ENCODE measurements at places on chromosomes 7 and 10.

DNA sequence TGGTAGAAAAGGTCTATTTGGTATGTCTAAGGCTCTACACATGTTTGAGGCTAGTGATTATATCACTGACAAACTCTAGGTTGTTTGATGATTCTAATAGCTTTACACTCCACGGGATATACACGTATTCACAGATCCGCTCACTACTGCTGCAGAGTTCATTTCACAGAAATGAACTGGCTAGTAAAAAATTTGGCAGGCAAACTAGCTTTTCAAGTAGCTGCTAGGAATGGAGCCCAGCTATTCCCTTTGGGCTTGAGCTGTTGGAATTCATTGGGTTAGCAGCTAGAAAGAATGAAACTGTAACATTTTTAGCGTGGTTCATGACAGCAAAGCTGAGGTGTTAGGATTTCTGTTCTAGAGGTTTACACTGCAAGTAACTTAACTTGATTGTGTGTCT is 37.6 kb downstream of the R3HCC1L start:
- DNase-seq = no peak

DNA sequence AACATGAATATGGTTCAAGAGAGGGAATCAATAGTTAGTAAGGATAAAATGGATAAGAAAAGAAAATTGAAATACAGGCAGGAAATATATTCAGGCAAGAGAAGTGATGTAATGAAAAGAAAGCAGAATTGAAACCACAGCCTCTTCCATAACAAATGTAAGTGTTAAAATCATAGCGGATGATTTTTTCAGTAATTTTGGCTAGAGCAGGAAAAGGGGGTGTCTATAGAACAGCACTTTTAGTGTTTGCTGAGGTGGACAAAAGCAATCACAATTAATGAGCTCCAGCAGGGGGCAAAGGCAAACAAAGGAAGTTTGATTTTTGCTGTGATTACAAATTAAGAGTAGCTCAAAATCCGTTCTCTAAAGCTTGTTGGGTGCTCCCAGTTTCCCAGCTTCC is 79.0 kb downstream of the TRIL start:
- no peak for DNase-seq

- peak; percentile 63 for DNase-seq
Measured at GRCh38 chr7:142811154-142811737, 40.5 kb downstream of the PRSS2 start.

GRCh38 chr10:101451261-101451660 is 97.3 kb downstream of the BTRC start:
- peak; percentile 63 for DNase-seq

- DNase-seq = no peak
Measured at GRCh38 chr7:136868496-136869000, at the start of gene CHRM2. Gene CHRM2 (plus strand): TSS chr7:136868652. CDS start chr7:137014866, 146,214 bp downstream.

- no peak for DNase-seq
Measured at GRCh38 chr10:18606051-18606695, 45.2 kb downstream of the NSUN6 start.

DNA sequence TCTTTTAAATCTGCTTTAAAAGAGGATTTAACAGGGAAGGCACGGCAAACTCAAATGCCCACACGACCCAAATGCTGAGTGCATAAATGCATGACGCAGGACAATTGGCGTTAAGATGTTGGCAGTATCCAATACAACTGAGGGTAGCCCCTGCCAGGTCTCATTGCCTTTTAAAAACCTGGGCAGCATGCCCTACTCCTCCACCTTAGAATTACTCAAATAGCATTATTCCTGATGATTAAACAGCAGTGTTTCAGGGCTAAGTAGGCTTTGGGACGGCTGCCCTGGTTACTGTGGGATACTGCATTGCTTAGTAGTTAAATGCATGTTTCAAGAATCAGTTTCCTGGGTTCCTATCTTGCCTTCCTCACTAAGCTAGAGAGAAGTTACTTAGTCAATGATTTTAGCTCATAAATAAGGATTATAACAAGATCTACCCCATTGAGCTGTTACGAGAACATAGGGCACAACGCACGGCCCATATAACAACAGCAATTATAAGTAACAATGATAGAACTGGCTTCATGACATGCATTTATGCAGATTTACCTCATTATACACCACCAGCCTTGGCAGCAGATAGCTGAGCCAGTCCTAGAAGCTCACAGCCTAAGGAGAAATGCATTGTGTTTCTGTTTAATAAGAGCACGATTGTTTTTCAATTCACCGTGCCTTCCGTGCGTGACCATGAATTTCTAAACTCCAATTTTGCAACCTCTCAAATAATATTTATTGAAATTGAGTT is 7.9 kb downstream of the TUBAL3 start:
- DNase-seq = no peak

GRCh38 chr10:97796651-97797050 is 24.9 kb upstream of the SFRP5 start:
- no peak for DNase-seq

GRCh38 chr10:85548034-85548433 is 818.6 kb downstream of the GRID1 start:
- DNase-seq = peak; percentile 6

DNA sequence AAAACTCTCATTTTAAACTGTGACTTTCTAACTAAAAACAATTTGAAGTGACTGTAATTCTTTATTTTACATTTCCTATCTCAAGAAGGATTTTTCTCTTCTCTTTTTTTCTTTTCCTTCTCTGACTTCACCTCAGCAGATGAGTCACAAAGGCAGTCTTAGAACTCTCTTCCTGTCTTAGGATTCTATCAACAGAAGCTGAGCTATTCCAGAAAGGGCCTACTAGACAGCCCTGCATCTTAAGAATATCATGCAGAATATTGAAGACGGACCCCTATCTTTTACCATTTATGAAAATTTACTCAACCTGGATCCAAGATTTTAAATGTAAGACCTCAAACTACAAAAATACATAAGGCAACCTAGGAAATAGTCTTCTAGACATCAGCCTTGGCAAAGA is 365.7 kb upstream of the SEMA3C start:
- DNase-seq = no peak

DNA sequence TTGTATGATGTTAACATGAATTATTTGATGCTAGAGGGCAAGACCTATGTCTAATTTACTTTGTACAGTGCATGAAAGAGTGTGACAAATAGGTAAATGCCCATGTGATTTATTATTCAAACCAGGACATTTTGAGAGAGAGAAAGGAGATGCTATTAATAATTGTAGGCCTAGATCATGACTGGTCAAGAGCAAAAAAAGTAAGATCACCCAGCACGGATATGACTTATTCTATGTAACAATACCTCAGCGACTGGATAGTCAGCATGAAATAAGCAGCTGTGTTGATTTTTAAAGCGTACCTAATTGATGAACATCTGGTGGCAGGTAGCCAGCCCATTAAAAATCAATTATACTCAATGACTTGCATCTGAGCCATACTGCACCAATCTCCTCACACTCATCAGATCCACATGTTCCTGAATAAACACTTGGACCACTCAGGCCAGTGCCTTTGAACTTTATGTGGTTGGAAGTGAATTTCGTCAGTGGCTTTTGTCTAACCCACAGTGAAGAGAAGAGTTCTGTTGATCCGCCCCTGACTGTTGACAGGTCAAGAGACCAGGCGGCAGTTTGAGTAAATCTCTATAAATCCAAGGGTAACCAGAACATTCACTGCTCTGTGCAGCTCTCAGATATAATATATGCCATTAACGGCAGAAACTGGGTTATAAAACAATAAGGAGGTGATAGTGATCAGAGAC is 435.3 kb downstream of the MDFIC start:
- no peak for DNase-seq

- no peak for DNase-seq
Measured at GRCh38 chr7:36003343-36003742, 149.7 kb upstream of the EEPD1 start.

- no peak for DNase-seq
Measured at GRCh38 chr7:98922392-98923187, 44.3 kb downstream of the TRRAP start.

- no peak for DNase-seq
Measured at GRCh38 chr7:139762886-139763285, 14.9 kb downstream of the HIPK2 start.

GRCh38 chr10:15715619-15716227 is 4.0 kb downstream of the ITGA8 start:
- peak; percentile 12 for DNase-seq

GRCh38 chr10:133045556-133046389 is 42.0 kb upstream of the ADGRA1 start:
- DNase-seq = no peak

DNA sequence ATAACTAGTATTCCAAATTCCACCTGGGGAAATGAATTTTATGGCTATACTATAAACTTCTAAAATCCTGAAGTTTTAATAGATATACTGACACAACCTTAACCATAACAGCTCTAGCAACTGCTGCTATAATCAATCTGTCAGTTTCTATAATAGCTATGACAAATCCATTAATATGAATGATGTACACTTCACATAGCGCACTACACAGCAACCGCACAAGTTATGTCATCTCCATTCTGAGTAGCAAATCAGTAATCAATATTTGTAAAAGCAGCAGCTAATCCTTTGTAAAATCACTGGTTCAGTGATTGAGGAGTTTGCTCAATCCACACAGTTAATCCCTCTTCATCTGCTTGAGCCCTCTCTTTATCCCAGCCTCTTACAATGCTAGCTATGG is 105.3 kb downstream of the SKAP2 start:
- no peak for DNase-seq

GRCh38 chr10:96176985-96177384 is 46.9 kb downstream of the ZNF518A start:
- no peak for DNase-seq

- no peak for DNase-seq
Measured at GRCh38 chr7:77757589-77757988, 40.6 kb downstream of the TMEM60 start.

DNA sequence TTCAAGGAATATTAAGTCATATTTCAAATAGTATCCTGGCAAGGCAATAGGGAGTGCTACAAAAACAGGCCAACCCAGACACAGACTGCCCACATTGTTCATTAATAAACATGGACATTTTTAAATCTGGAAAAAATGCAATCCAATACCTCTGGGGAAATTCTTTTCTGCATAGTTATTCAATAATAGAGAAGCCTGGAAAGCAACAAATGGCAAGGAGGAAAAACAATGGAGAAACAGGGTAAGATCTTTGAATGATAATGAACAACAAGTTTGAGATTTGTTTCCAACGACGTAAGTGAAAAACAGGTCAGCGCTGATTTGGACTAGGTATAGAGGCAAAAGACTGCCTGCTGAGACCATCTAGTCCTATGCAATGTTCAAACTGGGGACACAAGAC is 44.7 kb upstream of the ZNF800 start:
- no peak for DNase-seq

DNA sequence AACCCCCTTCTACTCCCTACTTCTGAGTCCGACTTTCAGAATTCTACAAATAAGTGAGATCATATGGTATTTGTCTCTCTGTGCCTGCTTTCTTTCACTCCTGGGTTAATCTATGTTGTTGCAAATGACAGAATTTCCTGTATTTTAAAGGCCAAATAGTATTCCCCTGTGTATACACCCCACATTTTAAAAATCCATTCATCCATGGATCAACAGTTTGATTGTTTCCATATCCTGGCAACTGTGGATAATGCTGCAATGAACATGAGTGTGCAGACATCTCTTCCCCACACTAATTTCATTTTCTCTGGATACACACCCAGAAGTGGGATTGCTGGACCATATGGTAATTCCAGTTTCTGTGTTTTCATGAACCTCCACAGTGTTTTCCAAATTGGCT is 225.8 kb upstream of the TCERG1L start:
- no peak for DNase-seq

GRCh38 chr7:158778471-158778870 is 50.8 kb downstream of the ESYT2 start:
- DNase-seq = no peak

GRCh38 chr10:11631890-11632587 is 20.6 kb upstream of the USP6NL start:
- no peak for DNase-seq

DNA sequence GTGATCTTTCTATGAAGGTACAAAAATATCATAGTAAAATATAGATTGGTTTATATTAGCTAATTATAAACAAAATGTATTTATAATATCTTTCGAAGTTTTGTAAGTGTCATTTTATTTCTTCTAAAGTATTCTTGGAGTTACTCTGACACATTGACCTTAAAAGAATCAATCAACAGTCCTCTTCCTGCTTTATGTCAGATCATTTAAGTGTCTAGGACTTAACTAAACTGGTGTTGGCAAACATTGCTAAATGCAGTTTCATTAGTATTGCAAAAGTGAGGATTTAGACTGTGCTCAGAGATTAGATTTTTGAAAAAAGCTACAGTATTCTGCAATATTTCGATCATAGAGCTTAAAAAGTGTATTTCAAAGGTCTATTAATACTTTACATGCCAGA is 10.3 kb downstream of the GLCCI1 start:
- peak; percentile 42 for DNase-seq

DNA sequence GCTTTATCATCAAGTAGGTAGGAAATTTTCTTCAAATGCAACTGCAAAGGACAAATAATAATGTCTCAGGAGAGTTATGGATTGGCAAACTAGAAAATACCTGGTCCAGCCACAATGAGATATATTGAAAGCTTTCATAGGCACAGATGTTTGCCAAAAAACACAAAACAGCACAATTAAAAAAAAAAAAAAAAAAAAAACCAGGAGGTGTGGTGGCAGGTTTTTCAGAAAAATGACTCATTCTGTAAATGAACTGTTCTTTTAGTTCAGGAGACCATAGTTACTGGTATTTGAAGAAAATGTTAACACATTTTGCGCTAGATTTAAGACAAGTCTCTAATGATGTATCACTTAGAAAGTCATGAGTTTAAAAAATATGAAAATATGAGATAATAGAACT is 55.0 kb upstream of the JCAD start:
- DNase-seq = no peak

DNA sequence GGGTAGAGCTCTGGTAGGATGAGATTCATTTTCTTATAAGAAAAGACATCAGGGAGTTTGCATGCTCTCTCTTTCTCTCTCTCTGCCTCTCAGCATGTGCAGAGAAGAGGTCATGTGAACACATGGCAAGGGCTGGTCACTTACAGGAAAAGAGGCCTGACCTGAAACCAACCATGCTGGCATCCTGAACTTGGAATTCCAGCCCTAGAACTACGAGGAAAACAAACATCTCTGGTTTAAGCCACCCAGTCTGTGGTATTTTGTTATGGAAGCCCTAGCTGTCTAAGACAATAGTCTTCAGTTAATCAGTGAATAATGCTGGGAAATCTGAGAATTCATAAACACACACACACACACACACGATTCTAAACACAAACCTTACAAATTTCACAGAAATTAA is 1104.2 kb upstream of the LRRN3 start:
- DNase-seq = no peak

DNA sequence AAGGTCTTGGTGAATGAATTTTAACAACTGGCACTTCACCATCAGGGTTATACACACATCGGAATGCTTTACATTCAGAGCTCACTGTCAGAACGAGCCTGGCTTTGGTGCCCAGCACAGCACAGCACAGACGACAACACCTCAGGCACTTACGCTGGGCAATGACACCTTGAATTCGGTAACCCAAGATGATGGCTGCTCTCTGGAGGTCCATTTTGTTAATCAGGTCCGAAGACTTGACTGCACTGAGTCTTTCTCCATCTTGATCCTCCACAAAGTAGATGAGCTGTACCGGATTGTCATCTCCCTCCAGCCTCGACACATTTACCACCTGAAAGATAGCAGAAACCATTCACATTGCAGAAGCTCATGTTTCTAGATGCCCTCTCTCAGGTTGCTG is 82.4 kb downstream of the KIAA1549 start:
- DNase-seq = no peak

GRCh38 chr7:148590471-148590870 is at the start of gene C7orf33:
Gene C7orf33 (plus strand): TSS chr7:148590766. CDS start chr7:148590926, 160 bp downstream.
- no peak for DNase-seq

Data from AML-193 (cell line).